ENCODE measurements at places on chromosomes 6 and 20. TPM values are rescaled to one million over a fixed set of nuclear protein-coding genes. Genes with fewer than 3 reads are reported as not detected.

Gene PAK5
- total RNA-seq, result not detected

Gene PPP1R14C
- total RNA-seq, result not detected

Gene PEX3
- 12.8 TPM for total RNA-seq

Gene BTN2A1
- 35.9 TPM for total RNA-seq

Gene B3GAT2
- total RNA-seq, result not detected

DNA sequence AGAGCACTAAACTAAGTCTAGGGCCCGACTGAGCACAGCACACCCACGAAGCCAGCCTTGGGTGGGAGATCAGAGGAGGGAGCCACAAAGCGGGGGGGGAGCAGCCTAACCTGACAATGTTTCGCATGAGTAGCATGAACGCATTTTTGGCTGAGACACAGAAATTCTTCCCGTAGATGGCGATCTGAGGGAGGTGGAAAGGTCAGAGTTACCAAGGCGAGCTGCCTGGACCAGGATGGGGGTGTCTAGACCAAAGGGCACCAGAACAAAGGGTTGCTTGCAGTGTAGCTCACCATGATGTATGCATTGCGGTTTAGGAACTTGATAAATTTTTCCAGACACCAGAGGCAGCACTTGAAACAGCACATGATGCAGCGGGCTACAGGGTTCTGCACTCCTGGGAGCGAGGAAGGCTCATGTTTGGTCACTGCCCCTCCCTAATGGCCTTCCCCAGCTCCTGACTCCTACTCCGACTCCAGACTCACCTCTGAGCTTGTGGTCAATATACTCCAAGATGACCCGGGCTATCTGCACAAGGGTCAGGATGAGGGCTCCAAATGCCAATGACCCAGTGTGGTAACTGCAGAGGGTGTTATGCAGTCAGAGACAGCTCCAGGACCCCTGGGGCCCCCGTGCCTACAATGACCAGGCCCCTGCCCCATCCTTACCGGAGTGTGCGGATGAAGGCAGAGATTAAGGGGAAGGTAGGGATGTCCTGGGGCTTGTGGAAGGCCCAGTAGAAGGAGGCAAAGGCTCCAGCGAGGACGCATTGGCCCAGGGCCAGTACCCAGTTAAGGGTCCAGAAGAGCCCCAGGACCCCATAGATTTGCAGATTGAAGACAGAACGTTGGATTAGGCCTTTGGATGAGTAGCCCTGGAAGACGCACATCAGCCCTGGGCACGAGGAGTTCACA, 2.8 kb upstream of the NEU1 start:
- H3K27ac ChIP-seq, result no peak overlapping the region
- no peak for DNase-seq

GRCh38 chr6:150196942-150197745, 54.3 kb downstream of the PPP1R14C start:
- no peaks in the 10 kb centered on the region for H3K36me3 ChIP-seq
- no peak overlapping the region for H3K4me3 ChIP-seq
- H3K4me1 ChIP-seq, result no peaks in the 10 kb centered on the region

DNA sequence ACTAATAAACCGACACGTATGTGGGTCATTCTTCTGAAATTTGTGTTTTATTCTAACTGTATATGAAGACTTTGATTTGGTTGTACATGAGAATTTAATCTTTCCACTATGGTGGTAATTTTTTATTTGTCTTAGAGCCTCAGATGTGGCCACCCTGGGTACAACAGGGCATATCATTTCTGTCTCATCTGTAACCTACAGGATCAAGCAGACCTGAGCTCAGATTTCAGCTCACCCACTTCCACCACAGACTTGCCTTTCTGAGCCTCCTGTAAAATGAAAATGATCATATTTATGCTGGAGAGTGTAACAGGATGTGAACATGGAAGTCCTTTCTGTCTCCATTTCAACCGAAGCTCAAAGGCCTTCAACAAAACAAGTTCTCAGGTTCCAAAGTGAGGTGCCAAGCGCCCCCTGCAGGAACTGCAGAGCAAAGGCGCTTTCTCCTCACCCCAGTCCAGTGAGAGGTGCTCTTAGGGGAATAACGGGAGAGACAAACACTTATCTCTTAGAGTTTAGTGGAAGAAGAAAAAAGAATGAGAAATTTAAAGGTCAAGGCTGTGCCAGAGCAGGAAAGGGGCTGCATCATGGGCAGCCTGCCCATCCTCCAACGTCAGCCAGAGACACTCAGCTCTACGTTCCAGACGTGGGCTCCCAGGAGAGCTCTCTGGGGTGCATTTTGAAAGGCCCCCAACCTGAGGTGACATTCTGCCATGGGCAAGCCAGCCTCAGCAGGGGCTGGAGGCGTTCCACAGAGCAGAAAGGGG, 23.0 kb upstream of the CD24 start:
- H3K36me3 ChIP-seq, result no peaks in the 10 kb centered on the region
- H3K27ac ChIP-seq, result no peak overlapping the region
- no peaks in the 10 kb centered on the region for H3K27me3 ChIP-seq
- no peaks in the 10 kb centered on the region for H3K4me1 ChIP-seq
- peak; percentile 17 for DNase-seq

- peaks cover 4% of the 10 kb centered on the region for H3K4me1 ChIP-seq
- DNase-seq, result no peak
Observed at GRCh38 chr6:163529605-163530004, 115.1 kb downstream of the QKI start.

GRCh38 chr6:43009124-43009523, 4.6 kb downstream of the MEA1 start:
- no peaks in the 10 kb centered on the region for H3K27me3 ChIP-seq
- no peak overlapping the region for H3K4me3 ChIP-seq
- H3K4me1 ChIP-seq, result peaks cover 14% of the 10 kb centered on the region
- peak; percentile 42 for DNase-seq
- H3K36me3 ChIP-seq, result peaks cover 53% of the 10 kb centered on the region

- H3K4me1 ChIP-seq, result no peaks in the 10 kb centered on the region
- no peak for DNase-seq
- H3K36me3 ChIP-seq, result no peaks in the 10 kb centered on the region
Observed at GRCh38 chr6:142321451-142321850, 19.6 kb downstream of the ADGRG6 start.

DNA sequence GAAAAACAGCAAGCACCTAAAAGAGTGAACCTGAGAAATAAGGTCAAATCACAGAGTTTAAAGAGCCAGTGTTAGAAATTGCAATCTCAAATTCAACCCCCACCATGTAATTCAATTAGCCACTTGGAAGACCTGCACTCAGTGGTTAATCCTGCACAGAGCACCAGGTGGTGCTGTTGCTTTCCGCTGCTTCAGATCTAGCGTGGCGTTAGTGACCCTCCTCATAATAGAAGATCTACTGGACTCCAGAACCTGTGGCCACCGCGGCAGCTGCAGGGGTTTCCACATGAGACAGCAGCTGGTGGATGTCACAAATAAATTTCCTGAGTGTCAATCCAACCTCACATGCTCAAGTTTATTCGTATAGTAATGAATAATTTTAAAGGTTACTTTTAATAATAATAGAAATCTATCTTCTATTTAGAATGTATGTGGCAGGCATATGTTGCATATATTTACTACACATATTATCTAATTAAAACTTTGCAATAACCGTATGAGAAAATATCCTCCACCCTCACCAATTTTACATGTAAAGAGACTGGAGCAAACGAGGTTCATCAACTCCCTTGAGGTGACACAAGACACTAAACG, 84.4 kb downstream of the SYNE1 start:
- peak; percentile 32 for DNase-seq
- no peaks in the 10 kb centered on the region for H3K4me1 ChIP-seq
- H3K27ac ChIP-seq, result no peak overlapping the region
- no peak overlapping the region for H3K4me3 ChIP-seq
- peaks cover 2% of the 10 kb centered on the region for H3K27me3 ChIP-seq
- no peaks in the 10 kb centered on the region for H3K36me3 ChIP-seq
